Activated T-helper 1 cell treated with Interleukin-2 at 50 U/mL for 16 hours (primary cell): ENCODE measurements at places on chromosomes 5 and 9.

GRCh38 chr5:96157077-96157780 lies 195.6 kb upstream of the ELL2 start:
- DNase-seq = no peak

- DNase-seq = no peak
These were observed 10.5 kb downstream of the KIF4B start for GRCh38 chr5:155024015-155024414.

- no peak for DNase-seq
These were observed 157.4 kb downstream of the EDIL3 start for GRCh38 chr5:84227236-84227635.

DNA sequence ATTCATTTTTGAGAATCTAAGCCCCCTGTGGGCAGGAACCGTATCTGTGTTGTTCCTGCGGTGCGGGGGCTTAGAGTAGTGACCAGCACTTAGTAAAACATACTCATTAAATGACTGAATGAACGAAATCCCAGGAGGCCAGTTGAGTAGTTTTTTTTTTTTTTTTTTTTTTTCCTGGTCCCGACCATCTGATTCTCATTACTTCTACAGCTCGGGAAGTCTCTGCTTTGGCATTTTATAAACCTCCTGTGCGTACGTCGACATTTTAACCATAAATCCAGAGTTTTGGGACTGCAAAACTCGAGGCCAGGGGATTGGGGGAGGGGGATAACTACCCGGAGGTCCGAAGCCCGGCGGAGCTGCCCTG lies 31.5 kb upstream of the SPRY4 start:
- DNase-seq = no peak

DNA sequence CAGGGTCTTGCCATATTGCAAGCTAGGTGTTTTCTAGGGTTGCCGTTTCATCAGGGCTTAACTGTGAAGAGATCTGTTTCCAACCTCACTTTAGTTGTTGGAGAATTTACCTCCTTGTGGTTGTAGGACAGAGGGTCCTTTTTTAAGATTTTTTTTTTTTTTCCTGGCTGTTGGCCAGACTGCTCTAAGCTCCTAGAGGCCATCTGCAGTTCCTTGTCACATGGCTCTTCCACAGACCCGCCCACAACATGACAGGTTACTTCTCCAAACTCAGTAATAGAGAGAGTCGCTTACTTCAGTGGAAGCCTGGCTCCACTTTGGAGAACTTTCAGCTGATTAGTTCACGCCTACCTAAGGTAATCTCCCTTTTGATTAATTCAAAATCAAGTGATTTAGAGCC lies 543.7 kb downstream of the DMRTA1 start:
- no peak for DNase-seq

DNA sequence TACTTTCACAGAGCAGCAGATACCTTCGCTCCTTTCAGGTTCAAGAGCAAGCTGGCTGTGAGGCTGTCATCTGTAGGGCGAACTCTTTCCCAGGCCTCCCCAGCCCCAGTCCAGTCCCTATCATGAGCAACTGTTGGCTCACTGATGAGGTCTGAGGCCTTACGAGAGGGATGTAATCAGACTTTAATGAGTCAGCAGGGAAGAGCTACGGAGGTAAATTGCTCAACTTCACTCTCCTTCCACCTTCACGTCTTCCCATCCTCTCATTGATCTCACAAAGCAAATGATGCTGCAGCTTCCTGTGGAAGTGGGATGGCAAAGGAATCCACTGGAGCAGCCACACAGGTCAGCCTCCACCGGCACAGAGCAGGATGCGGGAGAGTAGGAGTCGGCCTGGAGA lies 130.7 kb upstream of the TBCA start:
- DNase-seq = no peak

DNA sequence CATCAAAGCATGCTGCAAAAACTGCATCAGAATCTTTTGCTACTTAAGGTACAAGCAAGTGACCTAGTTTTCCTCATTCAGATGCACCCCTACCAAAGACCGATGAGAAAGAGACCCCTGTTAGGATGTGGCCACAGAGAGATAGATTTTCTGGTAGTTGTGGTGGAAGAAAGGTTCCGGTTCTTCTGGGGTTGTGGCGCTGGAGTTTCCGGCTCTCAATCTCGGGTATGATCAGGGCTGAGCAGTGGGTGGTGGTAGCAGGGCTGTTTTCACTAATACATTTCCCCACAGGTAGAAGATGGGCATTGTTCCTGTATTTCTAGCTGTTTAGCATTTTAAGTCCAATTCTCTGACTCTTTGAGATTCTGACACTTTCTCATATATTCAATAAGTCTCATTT lies 58.4 kb downstream of the PCSK1 start:
- DNase-seq = no peak

- no peak for DNase-seq
These were observed 225.2 kb downstream of the WDR70 start for GRCh38 chr5:37604290-37604689.

DNA sequence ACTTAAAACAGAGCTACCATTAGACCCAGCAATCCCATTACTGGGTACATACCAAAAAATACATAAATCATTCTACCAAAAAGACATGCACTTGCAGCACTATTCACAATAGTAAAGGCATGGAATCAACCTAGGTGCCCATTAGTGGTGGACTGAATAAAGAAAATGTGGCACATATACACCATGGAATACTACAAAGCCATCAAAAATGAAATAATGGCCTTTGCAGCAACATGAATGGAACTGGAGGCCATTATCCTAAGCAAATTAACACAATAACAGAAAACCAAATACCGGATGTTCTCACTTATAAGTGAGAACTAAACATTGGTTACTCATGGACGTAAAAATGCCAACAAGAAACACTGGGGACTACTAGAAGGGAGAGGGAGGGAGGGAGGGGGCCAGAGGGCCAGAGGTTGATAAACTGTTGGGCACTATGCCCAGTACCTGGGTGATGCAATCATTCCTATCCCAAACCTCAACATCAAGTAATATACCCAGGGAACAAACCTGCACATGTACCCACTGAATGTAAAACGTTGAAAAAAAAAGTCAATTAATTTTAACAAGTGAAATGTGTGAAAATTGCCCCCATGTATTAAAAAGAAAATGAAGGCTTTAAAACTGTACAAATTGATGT lies 24.5 kb upstream of the GPR150 start:
- no peak for DNase-seq

- DNase-seq = no peak
These were observed 467.3 kb downstream of the DNAH5 start for GRCh38 chr5:13477118-13477737.

- DNase-seq = no peak
These were observed 19.8 kb upstream of the EXOC3 start for GRCh38 chr5:423233-423565.

DNA sequence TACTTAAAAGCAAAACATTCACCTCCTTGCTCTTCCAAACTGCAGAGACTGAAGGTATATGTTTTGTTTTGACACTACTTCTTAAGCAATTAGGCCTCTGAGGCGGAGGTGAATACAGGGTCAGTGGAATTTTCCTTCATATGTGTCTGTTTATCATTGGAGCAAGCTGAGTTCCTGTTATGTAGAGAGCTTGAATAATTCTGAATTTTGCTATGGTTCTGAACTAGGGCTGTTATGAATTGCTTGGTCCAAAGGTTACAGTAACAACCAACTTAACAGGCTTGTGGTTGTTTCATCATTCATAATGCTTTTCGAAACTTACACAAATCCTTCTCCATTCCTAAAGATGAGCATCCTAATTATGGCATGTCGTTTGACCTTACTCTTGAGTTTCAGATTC lies 444.6 kb upstream of the MEF2C start:
- no peak for DNase-seq

DNA sequence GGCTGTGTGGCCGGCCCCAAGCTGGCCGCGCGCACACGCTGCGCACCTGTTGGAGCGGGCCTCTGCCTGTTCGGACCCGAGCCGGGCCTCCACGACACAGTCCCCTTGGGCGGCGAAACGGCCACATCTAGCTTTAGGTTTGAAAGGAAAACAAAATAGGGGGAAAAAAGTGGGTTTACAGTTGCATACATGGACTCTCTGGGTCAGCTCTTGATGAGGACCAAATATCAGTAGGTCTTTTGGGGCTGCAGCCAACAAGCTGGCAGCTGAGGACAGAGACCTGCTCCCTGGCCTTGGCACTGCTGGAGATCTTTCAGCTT lies 20.7 kb downstream of the IGIP start:
- no peak for DNase-seq

DNA sequence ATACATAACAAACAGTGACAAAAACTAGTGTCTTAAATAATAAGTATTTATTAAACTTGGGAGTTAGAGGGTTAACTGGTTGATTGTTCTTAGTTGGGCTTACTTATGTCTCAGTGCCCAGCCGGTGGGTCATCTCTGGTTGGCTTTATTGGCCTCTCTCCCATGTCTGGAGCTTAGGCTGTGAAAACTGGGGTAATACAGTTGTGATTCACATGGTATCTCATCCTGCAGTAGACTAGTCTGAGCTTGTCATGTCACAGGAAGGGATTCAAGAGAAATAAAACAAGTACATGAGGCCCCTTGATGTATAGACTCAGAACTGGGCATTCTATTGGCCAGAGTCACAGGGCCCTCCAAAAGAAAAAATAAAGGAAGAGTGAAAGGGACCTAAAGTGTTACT lies 466.4 kb upstream of the SMC2 start:
- no peak for DNase-seq

GRCh38 chr5:66585291-66585690 lies 10.9 kb upstream of the MAST4 start:
- DNase-seq = no peak

GRCh38 chr9:130933114-130934046 lies 5.7 kb downstream of the FIBCD1 start:
- no peak for DNase-seq

GRCh38 chr5:174799121-174799520 lies 74.7 kb downstream of the MSX2 start:
- DNase-seq = no peak

DNA sequence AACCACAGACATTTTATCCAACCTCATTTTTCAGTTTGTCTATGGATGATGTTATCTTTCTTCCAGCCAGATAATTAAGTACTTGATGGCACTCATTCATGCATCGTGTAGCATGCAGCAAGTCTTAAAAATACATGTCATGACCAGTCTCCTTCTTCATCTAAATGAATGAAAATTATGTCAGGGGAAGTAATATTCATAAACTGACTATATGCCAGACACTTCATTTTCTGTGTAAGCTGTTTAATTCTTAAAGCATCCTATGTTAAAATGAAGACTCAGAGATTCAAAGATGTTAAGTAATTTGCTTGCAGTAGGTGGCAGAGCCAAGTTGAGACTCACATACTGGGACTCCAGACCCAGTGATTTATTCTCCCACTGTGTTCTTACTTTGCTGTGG lies 181.7 kb upstream of the CD180 start:
- no peak for DNase-seq

DNA sequence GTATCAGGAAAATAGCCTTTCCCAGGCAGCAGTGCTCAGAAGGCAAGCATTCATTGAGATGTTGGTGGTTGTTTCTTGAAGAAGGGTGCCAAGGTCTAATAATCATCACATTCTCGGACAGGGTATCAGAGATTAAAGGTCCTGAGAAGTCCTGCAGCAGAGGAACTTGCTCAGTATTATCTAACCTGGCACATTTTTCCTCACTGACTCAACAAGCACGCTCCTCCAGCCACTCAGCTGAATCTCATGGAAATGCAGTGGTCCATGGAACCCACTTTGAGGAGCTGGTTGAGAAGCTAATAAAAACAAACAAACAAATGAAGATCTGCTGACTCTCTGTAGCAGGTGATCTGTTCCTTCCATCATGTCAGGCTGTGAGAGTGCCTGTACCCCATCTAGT lies 35.3 kb upstream of the ICE1 start:
- no peak for DNase-seq

DNA sequence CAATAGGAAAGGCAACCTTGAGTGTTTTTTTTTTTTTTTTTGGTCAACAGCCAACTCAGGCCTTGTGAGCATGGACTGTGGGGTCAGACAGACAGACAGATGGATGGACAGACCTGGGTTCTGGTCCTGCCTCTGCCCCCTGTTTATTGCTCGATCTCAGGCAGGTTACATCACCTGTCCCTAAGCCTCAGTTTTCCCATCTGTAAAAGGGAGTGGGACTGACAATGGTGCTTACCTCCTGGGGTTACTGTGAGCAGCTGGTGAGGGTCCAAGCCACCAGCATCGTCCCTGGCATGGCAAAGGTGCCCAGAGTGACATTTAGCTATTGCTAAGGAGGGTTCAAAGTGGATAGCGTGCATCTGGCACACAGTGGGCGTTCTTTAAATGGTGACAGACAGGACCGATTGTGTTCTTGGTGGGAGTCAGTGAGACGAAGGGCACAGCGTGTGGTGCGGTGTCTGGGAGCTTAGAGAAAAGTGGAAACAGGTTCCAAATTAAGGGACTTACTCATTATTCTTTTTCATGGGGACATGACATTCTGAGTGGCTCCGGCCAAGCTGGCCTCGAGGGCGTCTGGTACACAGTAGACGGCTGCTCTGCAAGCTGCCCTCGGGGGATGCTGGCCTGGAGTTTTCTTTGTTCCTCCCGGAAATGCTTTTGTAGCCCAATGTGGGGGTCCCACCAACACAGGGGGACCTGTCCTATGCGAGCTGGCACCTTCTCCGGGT lies 72.1 kb downstream of the COL27A1 start:
- DNase-seq = no peak

DNA sequence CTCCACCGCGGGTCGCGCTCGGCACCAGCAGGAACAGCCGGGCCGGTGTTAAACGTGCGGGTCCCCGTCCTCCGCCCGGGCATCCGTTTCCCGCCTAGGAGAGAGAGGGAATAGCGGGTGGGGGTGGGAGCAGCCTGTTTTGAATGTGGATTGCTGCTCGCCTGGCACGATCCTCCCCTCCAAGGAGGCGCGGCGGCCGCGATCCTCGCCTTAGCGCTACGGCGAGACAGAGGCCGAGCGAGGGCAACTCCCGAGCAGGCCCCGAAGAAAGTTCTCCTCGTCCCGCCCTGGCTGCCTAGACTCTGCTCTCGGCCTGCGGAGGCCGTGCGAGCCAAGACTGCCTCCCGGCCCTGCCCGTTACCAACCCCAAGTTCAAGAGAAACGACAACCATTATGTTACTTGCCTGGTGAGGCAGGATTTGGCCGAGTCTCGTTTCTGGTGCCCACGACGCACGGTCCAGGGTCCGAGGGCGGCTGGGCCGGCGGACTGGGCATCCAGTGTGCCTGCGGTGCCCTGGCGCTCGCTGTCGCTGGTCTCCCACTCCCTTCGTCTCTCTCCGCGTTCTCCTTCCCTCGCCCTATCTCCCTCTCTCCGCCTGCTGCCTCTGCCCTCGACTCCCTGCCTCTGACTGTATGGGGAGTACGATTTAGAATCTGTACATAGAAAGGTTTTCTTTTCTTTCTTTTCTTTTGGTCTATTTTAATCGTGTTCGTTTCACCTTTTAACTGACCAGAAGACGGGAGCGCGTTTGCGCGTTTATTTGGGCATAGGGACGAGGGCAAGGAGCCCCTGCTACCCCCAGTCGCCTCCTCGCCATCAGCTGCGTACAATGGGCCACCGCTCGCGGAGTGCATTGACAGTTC lies 724 bp downstream of the NR2F1-AS1 start:
- no peak for DNase-seq
